ENCODE measurements at places on chromosomes 11 and 22.

DNA sequence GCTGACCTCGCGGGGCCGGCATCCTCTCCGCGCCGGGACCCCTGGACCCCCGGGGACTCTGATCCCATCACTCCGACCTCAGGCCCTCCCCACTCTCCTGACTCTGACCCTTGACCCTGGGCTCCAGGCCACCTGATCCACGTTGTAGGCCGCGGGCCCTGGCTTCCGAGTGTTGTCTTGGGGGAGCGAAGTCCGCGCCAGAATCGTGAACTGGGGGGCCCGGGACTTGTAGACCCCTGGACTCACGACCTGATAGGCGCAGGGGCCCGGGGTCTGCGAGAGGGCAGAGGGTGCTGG is 716 bp upstream of the TYMP start:
- peak; percentile 11 for ATAC-seq

DNA sequence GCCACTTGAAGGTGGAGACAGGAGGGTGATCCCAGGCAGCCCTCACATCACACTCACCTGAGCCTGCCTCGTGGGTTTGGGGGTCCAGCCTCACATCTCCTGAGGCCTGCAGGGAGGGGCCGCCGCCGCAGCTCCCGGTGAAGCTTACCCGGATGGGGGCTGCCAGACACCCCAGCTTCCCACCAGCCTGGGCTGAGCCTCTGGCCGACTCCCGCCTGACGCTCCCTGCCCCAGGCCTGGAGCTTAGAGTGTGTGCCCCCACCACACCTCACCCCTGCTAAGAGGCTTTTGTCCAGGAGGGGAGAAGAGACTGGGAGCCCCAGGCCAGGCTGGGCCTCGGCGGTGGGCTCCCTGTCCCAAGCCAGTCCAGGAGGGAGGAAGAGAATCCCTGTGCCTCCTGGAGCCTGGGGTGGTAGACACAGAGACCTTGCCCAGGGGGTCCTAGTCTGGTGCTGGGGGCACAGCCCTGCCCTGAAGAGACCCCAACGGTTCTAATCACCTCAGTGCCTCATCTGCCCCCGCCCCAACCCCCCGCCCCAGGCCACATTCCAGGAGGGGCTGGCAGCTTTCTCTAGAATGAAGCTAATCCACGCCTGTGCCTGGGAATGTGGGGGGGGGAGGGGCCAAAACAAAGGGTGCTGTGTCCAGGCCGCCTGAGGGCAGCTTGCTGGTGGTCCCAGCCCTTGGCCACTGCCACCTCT is at the start of gene SLC16A8:
Gene SLC16A8 (minus strand): TSS at position 254 of the 701 bp plus-strand sequence. CDS start 1,311 bp downstream, outside the sequence.
- ATAC-seq = no peak

- ATAC-seq = no peak
These were observed 42.7 kb upstream of the CYP2D6 start for GRCh38 chr22:42173183-42173926.

DNA sequence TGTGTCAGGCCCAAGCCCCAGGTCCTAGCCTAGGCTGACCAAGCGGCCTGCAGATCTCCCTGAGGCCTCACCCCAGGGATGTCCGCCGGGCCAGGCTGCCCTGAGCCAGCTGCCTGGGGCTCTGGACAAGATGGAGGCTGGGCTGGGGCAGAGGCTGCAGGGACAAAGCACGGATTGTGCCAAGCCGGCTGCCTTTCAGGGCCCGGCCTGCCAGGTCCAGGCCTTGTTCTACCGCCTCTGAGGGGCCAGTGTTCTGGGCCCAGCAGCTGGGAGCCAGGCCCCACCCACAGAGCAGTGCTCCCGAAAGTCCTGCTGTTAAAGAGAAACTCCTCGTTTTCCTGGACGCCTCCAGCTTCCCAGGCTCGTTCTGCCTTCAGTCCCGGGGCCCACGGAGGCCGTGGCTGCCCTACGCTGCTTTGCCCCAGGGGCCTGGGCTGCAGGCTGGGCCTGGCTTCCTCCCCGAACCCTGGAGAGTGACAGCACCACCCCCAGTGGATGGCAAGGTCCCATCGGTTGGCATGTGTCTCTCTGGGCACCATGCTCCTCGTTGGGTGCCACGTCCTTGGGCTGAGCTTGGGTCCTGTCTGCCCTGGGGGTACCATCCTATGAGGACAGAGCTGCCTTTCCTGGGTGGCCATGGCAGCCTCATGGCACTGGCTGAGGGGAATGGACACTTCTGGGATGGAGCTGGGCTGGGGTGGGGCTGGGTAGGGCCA is 7.6 kb downstream of the BRSK2 start:
- no peak for ATAC-seq

DNA sequence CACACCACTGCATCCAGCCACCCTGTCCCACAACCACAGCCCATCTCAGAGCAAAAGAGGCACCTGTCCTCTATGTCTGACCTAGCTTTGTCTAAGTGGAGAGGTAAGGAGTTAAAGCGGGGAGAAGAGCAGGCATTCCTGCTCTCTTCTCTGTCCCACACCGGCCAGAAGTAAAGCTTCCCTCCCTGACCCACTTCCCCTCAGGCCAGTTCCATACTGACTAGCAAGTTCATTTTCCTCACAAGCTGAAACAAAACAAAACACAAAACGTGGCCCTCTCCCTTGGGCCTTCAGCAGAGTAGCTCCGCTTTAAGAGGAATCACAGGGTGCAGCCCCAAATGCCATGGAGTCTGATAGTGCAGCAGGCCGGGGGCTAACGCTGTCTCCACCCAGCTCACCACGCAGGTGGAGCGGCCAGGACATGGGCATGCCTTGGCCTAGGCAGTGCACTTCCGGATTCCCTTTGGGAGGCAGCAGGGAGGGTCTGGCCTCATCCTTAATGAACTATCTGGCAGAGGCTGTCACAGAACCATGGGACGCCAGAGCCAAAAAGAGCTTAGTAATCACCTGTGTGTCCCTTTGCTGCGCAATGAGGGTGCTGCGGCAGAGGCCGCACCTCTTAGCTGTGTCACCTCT is 34.0 kb downstream of the FLI1 start:
- no peak for ATAC-seq

GRCh38 chr11:72702096-72702495 is 27.9 kb upstream of the PDE2A start:
- ATAC-seq = no peak

DNA sequence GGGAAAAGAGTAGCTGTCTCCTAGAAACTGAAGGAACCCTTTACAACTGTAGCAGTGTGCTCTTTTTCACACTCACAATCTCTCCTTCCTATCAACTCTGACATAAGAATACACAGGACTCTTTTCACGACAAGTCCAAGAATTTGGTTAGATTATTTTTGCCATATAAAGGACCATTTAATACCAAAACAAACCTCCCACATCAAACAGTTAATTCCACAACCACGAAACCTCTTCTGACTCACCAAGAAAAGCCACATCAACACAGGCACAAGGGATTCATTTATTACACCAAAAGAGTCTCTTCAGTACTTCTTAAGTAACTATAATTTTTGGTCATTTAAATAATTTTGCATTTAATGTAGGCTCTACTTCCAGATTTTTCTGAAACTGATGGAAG is 222.6 kb upstream of the PITPNB start:
- no peak for ATAC-seq

DNA sequence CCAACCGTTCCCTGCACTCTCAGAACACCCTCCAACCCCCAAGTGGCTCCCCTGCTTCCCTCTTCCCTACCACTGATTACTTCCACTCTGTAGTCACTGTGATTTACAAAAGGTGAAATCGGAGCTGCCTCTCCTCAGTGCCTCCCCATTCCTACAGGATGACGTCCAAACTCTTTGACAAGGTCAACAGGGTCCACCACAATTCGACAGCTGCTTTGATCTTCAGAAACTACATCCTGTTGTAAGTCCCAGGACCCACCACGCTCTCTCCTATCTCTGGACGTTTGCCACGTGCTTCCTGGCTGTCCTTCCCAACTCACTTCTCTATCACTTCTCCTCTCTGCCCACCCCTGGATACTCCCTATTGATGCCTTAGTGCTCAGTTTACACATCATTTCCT is 85.0 kb upstream of the EIF3D start:
- no peak for ATAC-seq

- no peak for ATAC-seq
These were observed 17.8 kb upstream of the NEU3 start for GRCh38 chr11:74970852-74971395.

DNA sequence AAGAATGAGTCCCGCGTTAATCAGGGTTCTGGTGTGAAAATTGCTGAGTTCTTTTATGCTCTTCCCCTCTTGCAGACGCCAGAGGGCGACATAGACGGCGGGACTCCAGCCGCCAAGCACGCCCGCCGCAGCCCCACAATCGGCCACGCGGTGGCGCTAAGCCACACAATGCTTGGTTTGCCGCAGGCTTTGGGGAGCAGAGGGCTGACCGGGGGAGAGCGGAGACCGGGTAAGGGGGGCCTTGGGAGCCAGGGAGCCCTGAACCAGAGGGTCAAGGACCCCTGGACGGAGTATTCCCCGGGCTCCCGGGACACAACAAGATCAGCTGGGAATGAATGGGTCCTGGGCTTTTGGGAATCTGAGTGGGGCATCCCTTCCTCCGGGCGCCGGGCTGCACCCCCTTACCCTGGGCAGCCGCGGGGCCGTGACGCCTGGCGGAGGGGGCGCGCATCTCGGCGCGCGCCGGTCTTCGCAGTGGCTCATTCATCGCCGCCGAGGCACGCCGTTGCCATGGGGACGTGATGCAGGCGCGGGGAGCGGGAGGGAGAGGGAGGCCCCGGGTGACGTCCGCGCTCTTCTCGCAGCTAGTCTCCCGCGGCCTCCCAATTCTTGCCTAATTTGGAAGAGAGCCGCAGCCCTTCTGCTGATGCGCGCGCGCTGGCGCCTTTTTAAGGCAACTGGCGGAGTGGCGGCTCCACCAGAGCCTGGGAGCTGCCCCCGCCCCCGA is 12.2 kb upstream of the NPAS4 start:
- peak; percentile 86 for ATAC-seq

DNA sequence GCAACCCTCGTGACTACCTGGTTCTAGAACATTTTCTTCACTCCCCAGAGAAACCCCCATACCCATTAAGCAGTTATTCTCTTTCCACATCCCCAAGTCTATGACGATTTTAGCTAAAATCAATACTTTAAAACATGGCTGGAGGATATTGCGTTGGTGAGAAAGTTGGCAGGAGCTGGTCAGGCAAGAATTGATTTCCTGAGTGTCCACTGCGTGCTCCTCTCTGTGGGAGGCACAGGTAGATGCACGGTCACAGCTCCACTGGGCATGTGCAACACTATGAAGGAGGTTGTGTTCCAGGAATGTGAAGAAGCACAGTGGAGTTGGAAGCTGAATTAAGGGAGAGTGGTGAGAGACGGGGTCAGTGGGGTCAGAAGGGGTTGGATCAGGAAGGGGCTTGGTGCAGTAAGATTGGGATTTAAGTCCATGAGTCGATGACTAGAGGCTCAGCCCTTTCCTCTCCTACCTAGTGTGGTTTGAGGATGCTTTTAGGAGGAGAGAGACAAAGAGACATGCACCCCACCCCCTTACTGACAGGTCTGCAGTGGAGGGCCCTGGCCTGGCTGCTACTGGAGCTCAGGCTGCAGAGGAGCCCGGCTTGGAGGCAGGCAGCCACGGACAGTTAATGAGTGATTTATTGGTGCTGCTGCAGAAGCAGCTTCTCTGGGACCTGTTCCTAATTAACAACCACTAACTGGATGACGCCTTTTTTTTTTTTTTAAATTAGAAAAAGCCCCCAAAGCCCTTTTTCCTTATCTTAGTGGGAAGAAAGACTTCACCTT is 395.6 kb downstream of the TENM4 start:
- ATAC-seq = no peak

GRCh38 chr11:15119826-15120225 is 5.1 kb downstream of the INSC start:
- ATAC-seq = no peak

DNA sequence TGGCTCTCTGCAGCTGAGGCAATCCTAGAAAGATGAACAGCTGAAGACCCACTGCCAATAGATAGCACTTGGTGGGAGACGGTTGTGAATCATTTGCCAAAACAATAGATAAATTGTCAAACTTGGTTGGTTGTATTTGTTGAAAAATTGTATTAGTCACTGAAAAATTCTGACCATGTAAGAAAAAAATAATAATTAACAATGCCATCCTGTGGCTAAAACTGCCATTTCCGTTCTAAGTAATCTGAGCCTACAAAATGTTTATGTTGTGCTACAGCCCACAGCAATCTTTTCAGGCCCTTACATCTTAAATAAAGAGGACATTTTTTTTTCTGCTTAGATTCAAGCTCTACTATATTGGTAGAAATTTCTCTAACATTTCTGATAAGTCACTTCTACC is 103.2 kb upstream of the ANO3 start:
- no peak for ATAC-seq

GRCh38 chr22:44107340-44107739 is 73.4 kb upstream of the PARVG start:
- ATAC-seq = peak; percentile 97

DNA sequence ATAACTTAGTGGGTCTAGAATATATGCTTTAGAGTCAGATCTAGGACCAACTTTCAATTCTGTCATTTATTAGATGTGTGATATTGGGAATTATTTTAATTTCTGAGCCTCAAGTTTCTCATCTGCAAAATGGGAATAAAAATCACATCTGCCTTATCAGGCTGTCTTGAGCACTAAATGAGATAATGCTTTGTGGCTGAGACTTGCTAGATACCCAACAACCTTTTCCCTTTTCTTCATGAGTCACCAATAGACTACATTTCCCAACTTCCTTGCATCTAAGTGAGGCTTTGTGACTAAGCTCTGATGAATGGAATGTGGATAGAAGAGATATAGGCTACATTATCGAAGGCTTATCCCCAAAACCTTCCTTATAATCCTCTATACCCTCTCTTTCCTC is 220.7 kb upstream of the SESN3 start:
- no peak for ATAC-seq

DNA sequence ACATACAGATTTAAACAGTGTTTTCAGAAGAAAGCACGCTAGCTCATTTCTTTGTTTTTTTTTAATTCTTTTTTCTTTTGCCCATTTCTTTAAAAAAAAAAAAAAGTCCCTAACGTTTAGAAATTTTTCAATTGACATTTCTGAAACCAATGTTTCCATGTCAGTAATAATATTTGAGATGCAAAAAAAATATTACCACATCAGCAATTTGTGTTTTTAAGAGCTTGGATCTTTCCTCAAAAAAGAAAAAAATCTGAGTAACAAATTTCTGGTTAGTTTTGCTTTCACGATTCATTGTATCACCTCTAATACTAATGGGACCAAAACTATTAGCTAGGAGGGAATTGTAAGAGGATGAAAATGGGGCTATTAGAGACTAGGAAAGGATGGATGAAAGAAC is 39.9 kb upstream of the ASPHD2 start:
- ATAC-seq = no peak

- peak; percentile 60 for ATAC-seq
These were observed 32.2 kb downstream of the MMP20 start for GRCh38 chr11:102592634-102593581.

DNA sequence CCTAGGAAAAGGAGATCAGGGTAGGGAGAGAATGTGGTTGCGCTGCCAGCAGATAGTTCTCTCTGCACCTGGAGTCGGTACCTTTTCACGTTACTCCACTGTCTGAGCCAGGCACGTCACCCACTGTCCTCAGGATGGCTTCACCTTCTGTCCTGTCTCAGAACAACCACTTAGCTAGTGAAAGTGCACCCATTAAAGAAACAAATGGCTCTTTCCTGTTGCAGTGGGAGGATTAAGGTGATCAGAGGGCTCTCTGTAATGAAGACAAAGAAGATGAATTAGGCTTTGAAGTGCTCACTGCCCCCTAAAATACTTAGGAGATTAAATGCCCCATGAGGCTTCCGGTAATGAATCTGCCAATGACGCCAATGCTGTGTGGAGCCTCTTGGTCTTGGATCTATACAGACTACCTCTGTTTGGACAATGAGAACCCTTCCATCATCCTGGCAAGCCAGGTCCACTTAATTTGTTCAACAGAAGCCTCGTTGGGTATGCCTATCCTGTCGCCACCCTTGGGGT is 113.7 kb downstream of the INSC start:
- no peak for ATAC-seq

All from activated T-helper 17 cell treated with anti-CD3 and anti-CD28 coated beads, Interleukin-2, amount 50 U/mL, for 72 hours (primary cell).